Breast epithelium (tissue), 4 donors: ENCODE measurements at places on chromosomes 5 and 9.
A peak's percentile ranks its signal among the peaks of the same experiment; 100 is the strongest.

DNA sequence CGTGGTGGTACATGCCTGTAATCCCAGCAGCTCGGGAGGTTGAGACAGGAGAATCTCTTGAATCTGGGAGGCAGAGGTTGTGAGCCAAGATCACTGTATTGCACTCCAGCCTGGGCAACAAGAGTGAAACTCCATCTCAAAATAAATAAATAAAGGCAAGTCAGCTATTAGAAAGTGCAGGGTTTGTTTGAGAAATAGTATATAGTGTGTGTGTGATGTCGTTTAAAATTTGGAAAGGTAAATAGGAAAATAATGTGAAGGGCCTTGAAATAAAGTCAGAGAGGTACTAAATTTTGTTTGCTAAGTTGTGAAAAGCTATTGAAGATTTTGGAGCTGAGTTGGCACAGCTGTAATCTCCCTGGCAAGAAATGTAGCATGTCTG, 17.8 kb downstream of the ZNF131 start:
- no peak for DNase-seq

DNA sequence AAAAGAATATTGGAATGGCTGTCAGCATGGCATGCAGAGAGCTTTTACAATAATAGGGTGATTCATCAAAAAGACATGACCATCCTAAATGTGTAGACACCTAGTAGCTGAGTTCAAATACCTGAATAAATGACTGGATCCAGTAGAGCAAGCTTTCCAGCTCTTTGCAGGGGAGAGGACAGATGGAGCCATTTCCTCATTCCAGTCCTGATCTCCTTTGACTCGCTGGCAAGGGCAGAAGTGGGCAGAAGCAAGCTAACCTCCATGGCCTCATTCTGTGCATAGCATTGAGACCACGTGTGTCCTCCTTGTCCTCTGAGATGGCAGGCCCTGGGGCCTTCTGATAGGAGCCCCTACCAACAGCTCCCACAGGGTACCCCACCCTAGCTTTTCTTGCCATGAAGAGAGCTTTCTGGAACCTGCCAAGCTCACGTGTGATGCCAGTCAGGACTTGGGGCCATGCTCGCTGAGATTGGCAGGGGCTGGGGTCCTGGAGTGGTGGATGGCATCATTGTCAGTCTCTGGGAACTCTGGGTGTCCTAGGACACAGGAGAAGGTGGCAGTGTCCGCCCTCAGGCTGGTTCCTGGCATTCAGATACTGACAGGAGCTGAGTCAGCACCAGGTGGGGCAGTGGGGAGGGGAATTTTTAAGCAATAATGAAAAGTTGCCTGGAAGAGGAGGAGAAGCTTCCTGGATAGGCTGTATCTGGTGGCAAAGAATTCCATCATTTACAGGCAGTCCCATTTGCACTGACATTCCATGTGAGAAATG, 33.6 kb downstream of the WWC1 start:
- DNase-seq: no peak

- DNase-seq: no peak
Measured at GRCh38 chr9:94981723-94982090, 255.2 kb downstream of the AOPEP start.

DNA sequence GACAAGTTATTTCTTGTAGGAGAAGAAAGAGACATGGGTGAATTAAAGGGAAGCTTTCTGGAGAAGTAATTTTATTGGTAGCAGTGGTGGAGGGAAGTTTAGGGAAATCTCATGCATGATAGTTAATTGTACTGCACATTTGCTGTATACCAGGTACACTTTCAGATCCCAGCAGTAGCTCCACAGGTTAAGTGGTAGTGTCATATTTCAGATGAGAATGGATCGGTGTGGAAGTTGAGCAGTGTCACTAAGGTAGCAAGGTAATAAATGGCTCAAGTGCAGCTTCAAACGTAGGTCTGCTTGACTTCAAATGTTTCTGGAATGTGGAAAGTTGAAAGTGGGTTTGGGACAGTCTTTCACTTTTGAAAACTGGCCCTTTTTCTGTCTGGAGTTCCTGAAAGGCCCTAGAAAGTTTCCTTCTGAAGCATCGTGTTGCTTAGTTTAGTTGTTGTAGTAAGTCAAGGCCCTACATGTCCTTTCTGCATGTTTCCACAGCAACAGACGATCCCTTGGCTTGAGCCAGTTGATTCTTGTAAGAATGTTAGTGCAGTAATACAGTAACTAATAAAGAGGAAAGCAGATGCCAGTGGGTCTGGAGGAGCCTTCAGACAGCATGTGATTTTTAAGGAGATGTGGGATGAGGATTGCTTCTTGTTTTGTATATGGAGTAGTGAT, 3.7 kb downstream of the CLTA start:
- no peak for DNase-seq

GRCh38 chr5:153707626-153708025, 217.2 kb downstream of the GRIA1 start:
- DNase-seq: no peak

DNA sequence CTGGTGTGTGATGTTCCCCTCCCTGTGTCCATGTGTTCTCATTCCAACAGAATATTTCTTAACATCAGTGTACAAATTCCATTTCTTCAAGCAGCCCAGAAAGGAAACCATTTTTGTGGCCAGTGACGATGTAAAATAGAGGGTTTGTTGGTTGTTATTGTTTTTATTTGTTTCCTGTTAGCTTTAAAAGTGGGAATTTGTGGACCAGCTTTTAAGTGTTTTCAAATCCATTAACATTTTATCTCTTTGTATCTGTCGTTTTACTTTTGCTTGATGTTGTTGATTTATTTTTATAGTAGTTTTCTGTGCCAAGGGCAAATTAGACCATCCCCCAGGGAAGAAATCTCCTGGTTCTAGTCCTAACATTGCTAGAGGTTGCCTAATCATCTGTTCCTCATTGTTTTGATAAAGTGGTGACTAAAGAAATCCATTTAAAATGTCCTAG, 100.0 kb downstream of the GDNF start:
- no peak for DNase-seq

GRCh38 chr5:108141676-108142075, 240.2 kb downstream of the FBXL17 start:
- no peak for DNase-seq

GRCh38 chr5:150078802-150079689, 7.3 kb downstream of the CSF1R start:
- DNase-seq: peak; percentile 9

DNA sequence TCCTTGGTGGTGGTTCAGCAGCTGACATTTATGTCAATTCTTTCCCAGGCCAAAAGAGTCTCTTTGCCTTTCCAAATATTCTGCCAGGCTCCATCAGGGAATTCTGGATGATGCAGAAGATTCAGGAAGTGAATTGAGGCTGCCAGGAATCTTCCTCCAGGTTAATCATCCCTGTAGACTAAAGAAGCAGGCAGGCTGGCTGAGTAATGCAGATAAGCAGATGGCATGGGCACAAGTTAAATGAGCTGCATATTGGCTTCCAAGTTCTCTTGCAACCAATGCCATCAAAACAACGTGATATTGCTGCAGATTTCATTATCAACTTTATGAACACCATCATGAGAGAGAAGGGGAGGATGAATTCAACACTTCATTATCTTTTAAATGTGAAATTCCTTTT, 324.5 kb downstream of the KCNN2 start:
- no peak for DNase-seq

GRCh38 chr9:129131300-129132145, 20.3 kb downstream of the PTPA start:
- peak; percentile 78 for DNase-seq

DNA sequence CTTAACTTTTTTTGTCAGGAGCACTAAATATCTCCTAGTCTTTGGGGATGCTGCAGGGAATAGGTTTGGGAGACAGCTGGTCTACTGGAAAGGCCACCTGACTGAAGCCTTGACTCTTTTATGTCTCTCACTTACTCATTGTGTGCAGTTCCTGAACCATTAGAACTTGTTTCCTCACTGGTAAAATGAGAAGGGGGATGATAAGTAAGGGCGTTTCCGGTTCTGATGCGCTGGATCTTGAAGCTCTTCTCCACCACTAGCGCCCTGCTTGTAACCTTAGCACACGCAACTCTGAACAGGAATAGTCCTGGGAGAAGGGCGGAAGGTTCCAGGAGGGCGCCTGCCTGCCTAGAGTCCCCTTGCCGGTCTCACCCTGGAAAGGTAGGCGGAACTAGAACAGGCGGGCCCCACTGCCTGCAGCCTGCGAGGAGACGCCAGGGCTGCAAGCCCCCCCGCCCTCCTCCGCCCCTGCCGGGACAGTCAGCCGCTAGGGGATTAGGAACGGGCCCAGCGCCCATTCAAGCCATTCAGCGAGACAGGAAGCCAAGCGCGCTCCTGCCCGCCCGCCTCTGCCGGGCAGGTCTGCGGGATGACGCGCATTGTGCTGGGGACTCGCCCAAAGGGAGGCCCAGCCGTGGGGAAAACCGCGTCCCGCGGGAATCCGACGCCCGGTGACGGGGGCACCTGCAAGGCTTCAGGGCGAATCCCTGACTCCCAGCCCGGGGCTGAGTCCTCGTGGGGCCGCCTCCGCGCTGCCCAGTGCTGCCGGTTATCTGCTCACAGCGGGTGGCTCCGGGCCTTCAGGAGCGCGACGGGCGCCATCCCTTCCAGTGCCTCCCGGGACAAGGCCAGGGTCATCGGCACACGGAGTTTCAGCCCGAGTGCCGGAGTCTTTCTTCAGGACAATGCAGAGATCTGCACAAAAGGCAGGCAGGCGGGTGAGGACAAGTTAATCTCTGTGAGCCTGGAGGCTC, 44.0 kb upstream of the XPA start:
- peak; percentile 37 for DNase-seq

DNA sequence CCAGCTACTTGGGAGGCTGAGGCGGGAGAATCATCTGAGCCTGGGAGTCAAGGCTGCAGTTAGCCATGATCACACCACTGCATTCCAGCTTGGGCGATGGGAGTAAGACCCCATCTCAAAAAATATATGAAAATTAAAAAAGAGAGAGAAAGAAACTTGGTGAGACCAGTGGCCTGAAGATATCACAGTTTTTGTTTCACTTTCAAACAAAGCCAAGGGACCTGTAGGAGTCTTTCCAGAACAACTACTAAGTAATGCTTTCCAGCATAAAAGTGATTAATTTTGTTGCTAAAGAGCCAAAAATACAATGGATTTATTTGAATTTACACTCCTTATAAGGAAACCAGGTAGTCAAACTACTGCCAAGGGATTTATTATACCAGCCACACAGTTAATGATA, 23.5 kb downstream of the GKAP1 start:
- no peak for DNase-seq

DNA sequence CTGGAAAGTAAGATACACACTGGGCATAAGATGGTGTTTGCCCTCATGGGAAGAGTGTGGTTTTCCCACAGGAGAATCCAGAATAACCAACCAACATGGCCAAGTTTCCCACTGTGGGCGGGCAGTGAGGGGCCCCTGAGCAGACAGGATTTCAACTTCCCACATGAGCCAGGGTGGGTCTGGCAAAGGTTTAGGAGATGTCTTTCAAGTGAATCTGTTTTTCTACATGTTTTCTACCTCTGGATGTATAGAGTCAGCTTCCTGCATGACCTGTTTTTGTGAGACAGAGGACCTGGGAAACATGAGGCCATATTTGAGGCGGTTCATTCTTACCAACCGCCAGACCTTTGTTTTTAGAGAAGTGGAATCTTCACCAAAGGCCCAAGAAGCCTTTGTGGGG, 100.5 kb downstream of the TLE4 start:
- no peak for DNase-seq

- DNase-seq: no peak
Measured at GRCh38 chr9:137321726-137322361, 19.8 kb upstream of the NRARP start.

DNA sequence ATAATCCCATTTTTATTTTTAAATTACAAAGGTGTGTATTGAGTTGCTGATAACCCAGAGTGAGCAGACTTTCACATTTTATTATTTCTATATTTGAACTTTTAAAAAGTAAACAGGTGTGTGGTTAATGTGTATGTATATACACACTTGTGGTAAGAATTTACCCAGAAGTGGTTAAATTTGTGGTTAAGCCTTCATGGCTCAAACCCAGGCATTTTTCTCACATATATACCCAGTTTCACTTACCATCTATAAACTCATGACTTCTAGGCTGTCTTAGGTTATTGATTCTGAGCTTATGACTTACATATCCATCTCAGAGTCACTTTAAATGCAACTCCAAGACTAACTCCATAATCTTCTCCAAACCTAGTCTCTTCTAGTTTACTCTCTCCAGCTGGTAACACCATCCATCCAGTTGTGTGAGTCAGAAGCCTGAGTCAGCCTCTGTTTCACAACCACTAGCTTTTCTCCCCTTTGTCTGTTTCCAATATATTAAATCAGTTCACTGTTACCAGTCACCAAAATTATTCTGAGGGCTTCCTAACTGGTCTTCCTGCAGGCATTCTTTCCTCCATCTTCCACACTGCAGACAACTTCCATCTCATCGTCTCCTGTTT, 20.2 kb downstream of the ZBED3 start:
- DNase-seq: no peak

DNA sequence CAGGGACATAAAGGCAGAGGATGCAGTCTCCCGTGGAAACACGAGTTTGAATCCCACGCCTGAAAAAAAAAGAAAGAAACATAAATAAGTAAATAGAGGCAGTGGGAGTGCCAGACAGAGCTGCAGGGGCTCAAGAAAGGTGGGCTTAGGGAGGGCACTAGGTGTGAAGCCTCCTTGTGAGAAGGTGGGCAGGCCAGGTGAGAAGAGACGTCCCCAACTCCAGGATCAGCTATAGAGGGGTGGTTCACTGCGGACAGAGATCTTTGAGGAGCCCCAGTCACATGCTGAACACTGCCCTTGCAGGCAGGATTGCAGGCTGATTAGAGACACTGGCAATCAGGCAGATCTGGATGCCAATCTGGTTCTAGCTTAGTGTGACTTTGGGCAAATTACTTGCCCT, 172.1 kb downstream of the RGS3 start:
- DNase-seq: peak; percentile 6

- DNase-seq: no peak
Measured at GRCh38 chr5:134345996-134346395, 21.0 kb downstream of the CDKL3 start.

- DNase-seq: no peak
Measured at GRCh38 chr5:117242028-117242427, 667.4 kb upstream of the SEMA6A start.

GRCh38 chr5:133827011-133827410, 141.4 kb downstream of the C5orf15 start:
- no peak for DNase-seq

GRCh38 chr5:96292582-96293247, 140.3 kb downstream of the PCSK1 start:
- DNase-seq: no peak

DNA sequence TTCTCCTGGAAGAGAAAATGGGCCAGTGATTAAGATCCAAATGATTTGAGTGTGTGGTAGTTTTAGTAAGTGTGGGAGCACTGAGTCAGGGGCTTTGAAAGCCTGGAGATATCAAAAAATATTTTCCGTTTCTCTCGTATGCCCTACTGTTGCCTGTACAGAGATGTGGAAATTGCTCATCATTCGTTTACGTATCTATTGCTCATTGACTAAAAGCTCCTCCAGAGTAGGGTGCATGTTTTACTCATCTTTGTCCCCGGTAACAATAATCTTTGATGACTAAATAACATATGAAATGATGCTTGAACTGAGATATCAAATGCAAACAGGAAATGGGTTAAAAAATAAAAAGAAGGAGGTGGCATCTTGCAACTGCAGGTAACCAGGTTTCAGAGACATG, 114.2 kb upstream of the FST start:
- DNase-seq: no peak

- DNase-seq: no peak
Measured at GRCh38 chr9:38629511-38629910, 9.1 kb upstream of the ANKRD18A start.

- no peak for DNase-seq
Measured at GRCh38 chr5:178462816-178463215, 127.4 kb downstream of the COL23A1 start.

GRCh38 chr9:69012696-69013381, 1.1 kb downstream of the PRKACG start:
- DNase-seq: no peak
